ENCODE measurements at places on chromosomes 6 and 20.
A peak's percentile ranks its signal among the peaks of the same experiment; 100 is the strongest.

GRCh38 chr6:93209358-93209757 lies 210.0 kb downstream of the EPHA7 start:
- no peak for DNase-seq

GRCh38 chr6:148674306-148674705 lies 72.5 kb upstream of the UST start:
- DNase-seq: no peak

DNA sequence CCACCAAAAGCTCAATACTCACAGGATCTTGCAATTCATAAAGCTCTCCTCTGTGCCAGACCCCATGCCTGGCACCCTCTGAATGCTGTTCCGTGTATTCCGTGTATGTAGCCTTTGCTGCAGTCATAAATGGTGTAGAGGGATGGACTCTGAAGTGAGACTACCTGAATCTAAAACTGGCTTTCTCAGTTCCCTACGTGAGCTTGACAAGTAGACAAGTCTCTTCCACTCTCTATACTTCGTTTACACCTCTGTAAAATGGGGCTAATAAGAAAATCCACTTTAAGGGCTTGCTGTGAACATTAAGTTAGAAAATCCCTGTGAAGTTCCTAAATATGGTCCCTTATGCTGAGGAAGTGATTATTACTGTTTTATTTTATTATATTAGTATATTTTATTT lies 31.5 kb downstream of the PPP1R16B start:
- DNase-seq: no peak

DNA sequence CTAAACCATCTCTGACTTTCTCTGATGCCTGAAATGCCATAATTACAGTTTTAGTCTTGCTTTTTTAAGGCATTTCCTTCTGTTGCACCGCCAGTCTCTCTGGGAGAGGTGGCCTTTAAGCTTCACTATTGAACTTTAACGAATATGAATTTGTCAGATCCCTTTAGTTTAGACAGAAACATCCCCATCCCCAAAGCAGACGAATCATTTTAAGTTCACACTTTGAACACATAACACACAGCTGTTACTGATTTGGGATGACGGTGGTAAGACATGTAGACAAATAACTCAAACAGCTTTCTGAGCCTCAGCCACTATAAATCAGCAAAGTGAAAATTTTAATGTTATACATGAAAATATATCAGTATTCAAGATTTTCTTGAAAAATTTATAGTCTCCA lies 7.2 kb upstream of the IPCEF1 start:
- peak; percentile 3 for DNase-seq

GRCh38 chr20:54431156-54431944 lies 44.0 kb upstream of the DOK5 start:
- no peak for DNase-seq

DNA sequence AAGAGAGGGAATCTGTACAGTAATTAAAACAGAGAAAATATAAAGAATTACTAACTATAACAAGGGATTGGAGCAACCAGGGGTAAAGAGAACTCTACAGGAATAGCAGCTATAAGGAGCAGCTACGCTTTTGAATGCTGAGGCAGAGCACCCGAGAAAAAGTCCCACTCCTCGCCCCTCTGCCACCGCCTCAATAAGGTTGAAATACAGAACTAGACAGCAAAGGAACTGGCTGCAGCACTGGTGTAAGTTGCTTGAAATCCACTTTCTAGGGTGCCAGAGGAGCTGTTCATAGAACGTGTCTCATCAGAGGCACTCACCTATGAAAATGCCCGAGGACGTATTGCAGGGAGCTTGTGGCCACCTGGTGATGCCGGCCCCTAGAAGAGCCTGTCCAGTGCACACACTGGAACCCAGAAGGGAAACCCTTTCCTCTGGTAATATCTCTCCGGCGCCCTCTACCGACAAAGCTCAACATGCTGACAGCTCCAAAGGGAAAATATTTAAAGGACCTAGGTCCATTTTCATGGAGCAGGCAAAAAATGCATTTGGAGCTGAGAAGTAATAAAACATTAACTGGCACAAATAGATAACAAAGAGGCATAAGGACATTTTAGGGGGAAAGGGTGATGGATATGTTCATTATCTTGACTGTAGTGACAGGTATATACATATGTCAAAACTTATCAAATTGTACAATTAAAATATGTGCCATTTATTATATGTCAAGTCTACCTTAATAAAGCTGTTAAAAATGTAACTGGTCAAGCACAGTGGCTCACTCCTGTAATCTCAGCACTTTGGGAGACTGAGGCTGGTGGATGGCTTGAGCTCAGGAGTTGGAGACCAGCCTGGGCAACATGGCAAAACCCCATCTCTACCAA lies 137.4 kb upstream of the HDAC2 start:
- peak; percentile 94 for DNase-seq

DNA sequence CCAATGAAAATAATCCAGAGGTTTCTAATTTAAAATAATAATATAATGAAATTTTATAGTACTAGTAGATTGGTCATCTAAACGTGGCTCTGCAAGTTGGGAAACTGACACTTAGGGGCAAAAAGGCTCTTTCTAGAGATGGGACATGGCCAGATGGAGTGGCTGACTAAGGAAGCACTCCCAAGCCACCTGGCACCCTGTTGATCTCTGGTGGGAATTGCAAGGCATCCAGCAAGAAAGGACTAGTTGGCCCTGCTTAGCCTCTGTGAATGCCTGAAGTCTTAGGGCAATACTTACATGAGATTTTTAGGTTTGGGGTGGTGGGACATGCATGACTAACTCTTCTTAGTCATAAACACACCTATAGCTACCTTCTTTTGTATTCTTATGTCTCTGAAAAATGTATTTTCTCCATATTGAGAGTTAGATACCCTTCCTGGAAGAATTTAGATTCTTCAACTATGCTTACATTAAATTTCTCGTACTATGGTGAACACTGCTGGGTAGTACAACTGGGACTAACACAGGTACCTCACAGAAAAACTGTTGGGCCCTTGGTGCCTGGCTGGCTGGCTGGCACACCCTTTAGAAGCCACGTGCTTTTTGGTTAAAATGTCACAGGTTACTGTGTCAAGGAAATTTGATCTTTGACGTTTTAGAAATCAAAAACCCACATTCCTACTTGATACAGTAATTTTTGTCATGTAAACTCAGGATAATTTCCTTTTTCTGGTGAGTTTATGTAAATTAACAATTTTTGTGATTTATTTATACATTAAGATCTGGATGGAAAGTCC lies 25.0 kb upstream of the SH3BGRL2 start:
- DNase-seq: peak; percentile 68

DNA sequence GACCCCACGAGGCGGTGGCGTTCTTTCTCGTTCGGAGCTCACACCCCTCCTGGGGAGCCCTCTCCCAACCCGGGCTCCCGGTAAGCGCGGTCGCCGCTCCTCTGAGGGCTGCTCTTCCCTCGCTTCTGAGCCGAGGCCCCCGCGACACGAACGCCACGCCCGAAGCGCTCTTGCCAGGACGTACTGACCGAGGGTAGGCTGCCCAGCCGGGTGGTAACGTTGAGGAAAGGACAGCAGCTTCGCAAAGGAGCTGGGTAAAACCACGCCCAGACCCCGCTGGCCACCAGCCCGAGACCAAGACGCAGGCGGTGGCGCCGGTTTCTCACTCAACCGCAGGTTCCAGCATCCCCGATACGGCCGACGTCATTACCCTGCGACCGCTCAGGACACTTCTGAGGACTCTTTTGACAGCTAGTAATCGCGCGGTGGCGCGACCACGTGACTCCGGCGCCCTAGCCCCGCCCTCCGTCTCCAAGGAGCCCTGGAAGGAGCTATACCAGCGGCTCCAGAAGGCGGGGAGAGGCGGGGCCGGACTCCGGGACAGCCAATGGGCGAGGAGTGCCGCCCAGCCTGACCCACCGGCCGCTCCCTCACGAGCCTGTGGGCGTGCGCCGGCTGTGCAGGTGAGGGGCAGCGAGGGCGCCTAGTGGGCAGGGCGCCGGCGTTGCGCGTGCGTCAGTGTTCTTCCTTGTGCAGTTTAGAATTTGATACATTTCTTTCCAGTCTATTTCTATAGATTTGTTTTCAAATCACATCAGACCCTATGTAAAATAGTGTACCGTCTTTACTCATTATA lies 4.0 kb upstream of the GZF1 start:
- DNase-seq: peak; percentile 100

- peak; percentile 91 for DNase-seq
Measured at GRCh38 chr6:36599791-36600209, 5.6 kb downstream of the SRSF3 start.

DNA sequence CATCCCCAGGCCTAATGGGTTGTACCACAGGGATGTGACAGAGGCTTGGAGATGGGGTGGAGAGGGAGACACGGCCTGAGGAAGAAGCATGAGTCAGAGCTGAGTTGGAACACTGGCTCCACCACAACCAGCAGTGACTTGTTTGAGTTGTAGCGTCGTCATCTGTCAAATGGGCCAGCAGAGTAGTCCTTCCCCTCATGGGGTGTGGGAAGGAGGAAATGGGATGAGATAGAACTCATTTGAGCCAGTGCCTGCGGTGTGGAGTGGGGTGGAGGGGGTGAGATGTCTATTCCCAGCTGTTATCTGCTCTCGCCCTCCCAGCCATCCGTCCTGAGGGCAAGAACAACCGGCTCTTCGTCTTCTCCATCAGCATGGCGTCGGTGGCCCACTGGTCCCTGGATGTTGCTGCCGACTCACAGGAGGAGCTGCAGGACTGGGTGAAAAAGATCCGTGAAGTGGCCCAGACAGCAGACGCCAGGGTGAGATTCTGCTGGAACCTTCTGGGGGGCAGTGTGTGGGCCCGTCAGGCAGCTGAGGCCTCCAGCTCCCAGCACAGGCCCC lies 32.5 kb downstream of the PLCG1 start:
- DNase-seq: no peak

GRCh38 chr6:36430351-36430750 lies 12.3 kb downstream of the PXT1 start:
- DNase-seq: no peak

DNA sequence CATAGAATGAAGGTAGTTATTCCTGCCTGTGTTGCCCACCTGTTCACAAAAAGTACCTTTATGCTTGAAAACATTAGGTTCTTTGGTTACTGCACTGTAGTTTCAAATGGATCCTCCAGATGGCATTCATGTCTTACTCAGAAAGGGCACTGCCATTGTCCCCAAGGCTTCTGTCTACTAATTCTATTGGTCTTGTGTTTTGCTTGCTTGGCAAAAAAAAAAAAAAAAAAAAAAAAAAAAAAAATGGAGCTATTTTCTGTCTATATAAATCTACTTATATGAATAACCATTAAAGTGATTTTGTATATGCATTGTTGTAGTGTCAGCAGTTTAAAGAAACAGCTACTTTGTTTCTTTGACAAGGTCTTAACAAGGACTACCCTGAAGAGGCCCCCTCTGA lies 12.7 kb upstream of the EFHC1 start:
- DNase-seq: no peak

GRCh38 chr20:5434116-5434515 lies 117.4 kb upstream of the PROKR2 start:
- DNase-seq: no peak

GRCh38 chr6:75776461-75776860 lies 27.4 kb downstream of the MYO6 start:
- DNase-seq: no peak

- no peak for DNase-seq
Measured at GRCh38 chr6:88825856-88826255, 137.6 kb downstream of the RNGTT start.

DNA sequence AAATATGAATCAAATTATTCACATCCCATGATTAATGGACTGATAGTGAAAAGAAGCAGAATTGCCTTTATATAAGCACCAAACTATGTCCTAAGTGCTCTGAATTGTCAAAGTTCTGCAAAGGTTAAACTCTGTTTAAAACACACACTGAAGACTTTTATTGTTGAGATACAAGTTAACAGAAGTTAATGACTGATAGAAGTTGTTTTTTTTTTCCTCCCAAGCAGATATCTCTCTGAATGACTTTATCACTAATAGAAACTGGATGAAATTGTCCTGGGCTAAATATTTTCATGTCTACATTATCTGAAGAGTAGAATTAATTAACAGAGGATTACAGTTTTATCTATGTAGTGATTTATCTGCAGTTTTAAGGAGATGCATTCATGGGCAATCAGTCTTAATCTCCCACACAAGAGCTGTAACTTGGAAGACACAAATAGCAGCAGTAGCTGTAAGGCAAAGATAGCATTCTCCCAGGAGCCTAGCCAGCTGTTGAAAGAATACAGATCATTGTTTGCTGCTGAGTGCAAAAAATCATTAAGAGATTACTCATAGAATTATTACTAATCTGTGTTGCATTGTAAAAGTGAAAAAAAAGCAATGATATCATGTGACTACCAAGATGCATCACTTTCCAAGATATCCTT lies 49.9 kb downstream of the BMP5 start:
- DNase-seq: no peak

DNA sequence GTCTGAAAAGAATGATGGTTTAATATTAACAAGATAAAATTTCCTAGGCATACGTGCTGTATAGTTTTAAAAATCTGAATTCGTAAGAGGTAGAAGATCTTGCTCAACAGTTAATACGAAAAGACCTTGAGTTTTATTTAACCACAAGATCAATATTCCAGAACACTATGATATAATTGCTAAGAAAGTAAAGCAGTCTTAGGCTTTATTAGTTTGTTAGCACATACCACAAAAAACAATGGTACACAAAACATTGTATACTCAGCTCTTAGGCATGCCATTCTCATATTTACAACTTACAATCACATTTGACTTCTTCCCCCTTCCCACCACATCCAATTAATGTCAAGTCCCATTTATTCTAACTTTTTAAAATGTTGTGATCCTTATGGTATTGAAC lies 24.4 kb upstream of the STXBP5 start:
- DNase-seq: no peak

- DNase-seq: no peak
Measured at GRCh38 chr20:64150756-64151632, 13.3 kb upstream of the MYT1 start.

GRCh38 chr6:99613409-99613704 lies 6.7 kb downstream of the PRDM13 start:
- DNase-seq: peak; percentile 91

GRCh38 chr6:47308552-47309290 lies 984 bp downstream of the TNFRSF21 start:
- DNase-seq: peak; percentile 72

DNA sequence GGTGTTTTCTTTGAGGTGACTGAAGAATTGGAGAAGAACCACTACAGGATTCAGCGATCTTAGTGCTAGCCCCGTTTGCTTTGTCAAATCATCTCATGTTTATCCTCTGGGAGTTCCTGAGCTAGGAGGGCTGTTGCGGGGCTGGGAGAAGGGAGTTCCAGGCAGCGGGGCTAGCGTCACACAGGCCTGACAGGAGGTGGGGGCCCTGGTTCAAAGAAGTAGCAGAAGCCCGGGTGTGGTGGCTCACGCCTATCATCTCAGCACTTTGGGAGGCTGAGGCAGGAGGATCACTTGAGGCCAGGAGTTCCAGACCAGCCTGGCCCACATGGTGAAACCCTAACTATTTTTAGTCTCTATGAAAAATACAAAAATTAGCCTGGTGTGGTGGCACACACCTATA lies 33.2 kb upstream of the SULF2 start:
- DNase-seq: no peak

GRCh38 chr20:50724851-50725723 lies 6.3 kb upstream of the PARD6B start:
- peak; percentile 75 for DNase-seq

GRCh38 chr6:111731456-111732195 lies 125.9 kb upstream of the TRAF3IP2 start:
- peak; percentile 78 for DNase-seq
